ENCODE measurements at places on chromosomes 3 and 15.

DNA sequence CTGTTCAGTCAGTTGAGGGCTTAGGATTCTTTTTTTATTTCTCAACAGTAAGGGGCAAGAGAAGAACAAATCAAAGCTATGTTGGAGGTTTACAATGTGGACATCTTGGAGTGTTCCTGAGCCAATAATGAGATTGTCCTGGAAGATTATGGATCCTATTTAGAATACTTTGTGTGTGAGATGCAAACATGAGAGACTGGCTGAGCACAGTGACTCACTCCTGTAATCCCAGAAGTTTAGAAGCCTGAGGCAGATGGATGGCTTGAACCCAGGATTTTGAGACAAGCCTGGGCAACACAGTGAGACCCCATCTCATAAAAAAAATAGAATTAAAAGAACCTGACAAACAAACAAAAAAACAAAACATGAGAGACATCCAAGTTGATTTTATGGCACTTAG lies 351.6 kb downstream of the GAP43 start:
- DNase-seq, result no peak

- no peak for DNase-seq
These were observed 44.7 kb downstream of the RORA start for GRCh38 chr15:61184431-61184830.

DNA sequence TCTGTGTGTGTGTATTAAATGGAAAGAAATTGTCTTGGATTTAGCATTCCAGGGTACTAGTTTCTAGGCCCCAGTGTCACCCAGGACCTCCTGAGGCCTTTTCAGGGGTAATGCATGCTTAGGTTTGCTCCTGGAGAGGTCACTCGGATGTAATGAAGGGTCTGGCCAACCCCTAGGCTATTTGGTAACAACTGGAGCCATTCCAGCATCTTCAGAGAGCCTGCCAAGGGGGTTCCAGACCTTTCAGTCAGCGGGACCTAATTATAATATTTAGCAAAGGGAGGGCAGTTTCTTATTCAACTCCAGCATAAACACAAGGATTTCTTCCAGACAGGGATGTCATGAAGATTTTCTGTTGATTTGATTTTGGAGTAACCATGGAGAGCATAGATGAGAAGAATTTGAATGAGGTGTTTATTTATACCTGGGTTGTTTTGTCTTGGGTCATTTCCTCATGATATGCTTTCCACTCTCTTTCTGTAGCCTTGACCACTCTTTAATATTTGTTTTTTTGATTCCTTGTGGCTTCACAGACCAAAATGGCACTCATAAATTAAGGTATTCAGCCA lies 17.4 kb downstream of the KAT2B start:
- no peak for DNase-seq

DNA sequence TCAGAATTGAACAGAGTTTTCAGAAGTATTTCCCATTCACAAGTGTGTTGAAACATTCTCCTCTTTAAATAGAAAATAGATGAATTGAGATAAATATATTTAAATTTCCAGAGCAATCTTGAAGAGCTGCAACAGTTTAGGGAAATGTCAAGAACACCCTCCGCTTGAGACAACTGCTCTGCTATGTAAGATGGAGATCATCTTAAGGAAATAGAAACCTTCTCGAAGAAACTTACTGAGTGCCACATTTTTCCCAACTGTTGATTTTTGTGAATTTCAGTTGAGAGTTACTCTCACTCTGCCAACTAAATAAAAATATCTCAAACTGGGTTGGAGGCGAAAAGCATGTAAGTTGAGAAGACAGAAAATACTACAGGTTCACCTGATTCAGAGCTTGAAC lies 78.0 kb downstream of the SUCLG2 start:
- no peak for DNase-seq

DNA sequence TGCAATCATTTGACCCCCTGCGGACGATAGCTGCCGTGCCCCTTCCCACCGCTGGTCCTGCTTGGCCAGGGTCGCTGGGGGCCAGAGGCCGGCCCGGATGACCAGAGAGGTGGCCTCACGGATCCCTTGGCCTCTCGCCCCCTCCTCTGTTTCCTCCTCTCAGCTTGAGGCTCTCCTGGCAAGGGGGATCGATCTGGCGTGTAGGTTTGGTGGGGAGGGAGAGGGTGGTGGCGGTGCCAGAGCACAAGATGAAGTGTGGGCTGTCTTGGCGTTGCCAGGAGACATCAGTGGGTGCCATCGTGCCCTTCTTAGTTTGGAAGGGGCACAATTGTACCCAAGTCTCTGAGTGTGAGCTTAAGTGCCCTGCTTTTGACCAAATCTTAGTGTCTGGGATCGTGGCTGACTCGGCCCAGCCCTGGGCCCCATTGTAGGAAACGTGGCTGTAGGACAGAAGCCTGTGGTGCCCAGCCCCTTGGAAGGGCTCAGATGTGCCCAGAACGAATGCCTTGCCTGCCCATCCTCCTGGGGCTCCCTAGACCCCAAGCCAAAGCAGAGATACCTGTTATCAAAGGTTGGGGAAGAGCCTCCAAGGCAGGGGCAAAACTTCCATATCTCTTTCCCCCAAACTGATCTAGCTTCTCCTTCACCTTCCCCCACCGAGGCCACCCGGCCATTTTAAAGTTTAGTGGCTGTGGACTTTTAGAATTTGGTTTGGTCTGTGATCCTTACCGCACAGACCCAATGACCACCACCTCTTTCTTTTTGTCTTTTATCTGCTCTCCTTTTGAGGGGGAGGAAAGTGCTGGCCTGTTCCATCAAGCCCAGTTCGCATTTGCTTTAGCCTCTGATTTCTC lies 14.4 kb downstream of the NR2F2 start:
- DNase-seq, result no peak

All from activated naive CD4-positive, alpha-beta T cell treated with anti-CD3 and anti-CD28 coated beads, Interleukin-2, amount 10 ng/mL, durations not matched to agents 7 days and 5 days (primary cell).